NCI-H345 (cell line): ENCODE measurements at places on chromosomes 16 and 17.
A peak's percentile ranks its signal among the peaks of the same experiment; 100 is the strongest.

GRCh38 chr16:11880007-11880406 is 28.7 kb upstream of the RSL1D1 start:
- DNase-seq: no peak

DNA sequence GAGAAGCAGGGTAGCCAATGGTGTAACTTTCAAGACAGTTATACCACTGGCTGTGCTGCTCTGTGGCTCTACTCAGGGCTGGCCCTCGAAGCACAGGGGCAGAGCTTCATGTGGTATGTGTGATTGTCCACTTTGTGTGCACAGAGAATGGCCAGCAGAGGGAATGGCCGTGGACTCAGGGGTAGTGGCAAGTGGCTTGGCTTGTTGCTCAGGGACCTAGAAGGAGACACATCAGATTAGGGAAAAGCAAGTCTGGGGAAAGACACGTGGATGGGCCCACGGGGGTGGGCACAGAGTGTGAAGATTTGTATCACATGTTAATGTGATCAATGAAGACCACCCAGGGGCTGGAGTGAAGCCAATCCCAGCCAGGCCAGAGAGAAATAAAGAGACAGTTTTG is 20.0 kb upstream of the XYLT2 start:
- no peak for DNase-seq

DNA sequence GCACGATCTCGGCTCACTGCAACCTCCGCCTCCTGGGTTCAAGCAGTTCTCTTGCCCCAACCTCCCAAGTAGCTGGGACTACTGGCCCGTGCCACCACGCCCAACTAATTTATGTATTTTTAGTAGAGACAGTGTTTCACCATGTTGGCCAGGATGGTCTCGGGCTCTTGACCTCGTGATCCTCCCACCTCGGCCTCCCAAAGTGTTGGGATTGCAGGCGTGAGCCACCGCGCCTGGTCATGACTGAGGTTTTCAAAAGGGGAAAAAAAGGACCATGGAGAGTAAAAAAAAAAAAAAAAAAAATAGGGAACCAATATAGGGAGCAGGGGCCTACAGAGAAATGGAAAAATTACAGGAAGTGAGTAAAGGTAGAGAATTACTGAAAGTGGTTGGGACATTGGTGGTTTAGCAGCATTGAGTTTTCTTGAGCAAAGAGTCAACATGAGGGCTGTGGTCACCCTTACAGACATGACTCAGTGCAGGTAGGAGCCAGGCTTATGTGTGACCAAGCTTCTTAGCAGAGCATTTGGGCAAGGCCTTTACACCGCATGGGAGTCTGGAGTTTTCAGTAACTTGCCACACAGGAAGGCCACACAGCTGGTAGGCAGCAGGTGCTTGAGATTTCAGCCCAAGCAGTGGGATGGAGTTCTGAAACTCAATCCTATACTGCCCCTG is 447.3 kb downstream of the HS3ST3B1 start:
- no peak for DNase-seq

DNA sequence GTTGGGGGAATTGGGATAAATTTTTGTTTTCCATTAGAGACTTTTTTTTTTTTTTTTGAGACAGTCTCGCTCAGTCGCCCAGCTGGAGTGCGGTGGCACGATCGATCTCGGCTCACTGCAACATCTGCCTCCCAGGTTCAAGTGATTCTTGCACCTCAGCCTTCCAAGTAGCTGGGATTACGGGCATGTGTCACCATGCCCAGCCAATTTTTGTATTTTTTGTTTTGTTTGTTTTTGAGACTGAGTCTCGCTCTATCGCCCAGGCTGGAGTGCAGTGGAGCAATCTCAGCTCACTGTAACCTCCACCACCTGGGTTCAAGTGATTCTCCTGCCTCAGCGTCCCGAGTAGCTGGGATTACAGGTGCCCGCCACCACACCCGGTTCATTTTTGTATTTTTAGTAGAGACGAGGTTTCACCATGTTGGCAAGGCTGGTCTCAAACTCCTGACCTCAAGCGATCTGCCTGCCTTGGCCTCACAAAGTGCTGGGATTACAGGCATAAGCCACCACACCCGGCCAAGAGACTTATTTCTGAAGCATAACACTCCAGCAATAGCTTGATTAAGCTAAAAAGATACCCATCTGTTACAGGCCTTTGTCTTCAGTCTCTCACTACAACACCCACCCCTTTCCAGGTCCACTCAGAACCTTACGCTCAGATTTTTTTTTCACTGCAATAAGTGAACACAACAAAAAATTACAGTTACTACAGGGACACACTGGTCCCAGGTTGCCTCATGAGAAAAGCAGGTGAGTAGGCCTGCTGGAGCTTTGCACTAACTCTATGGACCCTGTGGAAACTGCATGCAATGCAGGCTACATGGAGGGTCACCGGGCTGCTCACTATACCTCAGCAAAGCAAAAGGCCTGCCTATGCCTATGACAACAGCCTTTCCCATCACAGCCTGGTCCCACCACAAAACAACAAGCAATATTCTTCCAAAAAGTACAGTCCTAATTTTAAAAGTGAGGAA is 34.6 kb downstream of the KANSL1 start:
- peak; percentile 43 for DNase-seq

GRCh38 chr17:5715478-5715877 is 131.2 kb upstream of the NLRP1 start:
- no peak for DNase-seq

DNA sequence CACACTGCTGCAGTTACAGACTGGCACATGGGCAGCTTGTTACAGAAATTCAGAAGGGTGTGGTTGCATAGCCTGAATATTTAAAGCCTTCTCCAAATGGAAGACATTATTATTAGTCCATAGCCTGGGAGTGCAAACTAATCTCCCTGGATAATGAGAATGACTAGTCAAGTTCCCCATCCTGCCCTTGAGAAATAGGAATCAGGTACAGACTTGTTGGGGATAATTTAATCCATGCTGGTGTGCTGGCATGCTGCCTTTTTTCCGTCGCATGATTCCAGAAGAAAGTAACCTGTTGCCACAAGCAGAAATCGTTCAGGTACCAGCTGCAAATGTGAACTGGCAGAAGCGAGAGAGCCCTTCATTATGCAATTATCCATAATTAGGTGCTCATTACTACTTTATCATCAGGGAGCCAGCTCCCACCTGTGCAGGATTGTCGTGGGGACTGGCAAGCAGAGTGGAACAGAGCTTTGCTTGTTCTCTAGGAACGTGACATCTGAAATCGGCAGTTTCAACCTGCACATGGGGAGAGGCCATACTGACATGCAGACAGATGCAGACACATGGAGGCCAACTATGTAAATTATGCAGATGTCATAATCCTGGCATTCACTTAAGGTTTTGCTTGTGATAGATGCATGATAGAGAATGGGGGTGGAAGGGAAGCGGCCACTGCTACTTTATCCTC is 419.4 kb downstream of the PMP22 start:
- DNase-seq: no peak

- peak; percentile 73 for DNase-seq
Measured at GRCh38 chr17:44086364-44087311, 16.1 kb downstream of the G6PC3 start.

DNA sequence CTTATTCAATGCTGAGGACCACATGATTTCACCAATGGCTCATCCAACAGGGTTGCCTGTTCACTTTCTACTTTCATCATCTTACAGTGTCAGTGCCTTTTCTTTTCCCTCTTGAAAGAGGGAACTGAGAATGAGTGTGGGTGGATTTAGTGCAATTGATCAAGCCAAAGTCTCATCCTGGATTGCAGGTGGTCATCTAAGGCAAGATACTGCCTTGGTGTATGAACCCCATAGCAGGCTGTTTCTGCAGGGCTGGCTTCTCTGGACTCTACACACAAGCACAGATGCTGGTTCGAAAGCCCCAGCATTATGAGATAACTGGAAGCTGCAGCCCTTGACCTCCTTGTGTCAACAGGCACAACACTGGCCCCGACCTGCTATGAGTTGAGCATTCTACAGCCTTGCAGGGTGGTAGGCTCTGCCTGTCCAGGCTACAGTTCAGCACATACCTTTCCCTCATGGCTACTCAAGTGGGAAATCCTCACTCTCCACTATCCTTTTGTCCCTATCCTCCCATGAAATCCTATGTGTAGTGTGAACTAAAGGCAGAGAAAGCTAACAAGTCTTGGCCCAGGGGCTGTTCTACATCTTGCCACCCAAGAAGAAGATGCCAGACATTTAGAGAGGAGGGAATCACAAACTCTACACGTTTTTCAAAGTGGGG is 358.7 kb downstream of the SLC39A11 start:
- no peak for DNase-seq

DNA sequence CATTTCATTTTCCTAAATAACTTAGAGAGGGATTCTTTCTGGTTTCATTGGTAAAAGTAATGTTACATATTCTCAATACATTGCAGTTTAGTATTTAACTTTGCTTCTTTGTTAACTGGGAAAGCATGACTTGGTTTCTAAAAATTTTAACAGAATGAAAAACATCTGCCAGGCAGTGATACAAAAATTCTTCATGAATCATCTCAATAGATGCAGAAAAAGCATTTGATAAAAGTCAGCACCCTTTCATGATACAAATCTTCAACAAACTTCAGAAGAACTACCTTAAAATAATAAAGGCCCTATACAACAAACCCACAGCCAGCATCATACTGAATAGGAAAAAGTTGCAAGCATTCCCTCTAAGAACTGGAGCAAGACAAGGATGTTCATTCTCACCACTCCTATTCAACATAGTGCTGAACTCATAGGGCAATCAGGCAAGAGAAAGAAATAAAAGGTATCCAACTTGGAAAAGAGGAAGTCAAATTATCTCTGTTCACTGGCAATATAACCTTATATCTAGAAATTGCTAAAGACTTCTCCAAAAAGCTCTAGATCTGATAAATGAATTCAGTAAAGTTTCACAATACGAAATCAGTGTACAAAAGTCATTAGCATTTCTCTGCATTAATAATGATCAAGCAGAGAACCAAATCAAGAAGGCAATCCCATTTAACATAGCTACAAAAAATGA is 50.4 kb downstream of the SLFN5 start:
- no peak for DNase-seq

GRCh38 chr17:33873201-33873617 is 381.9 kb upstream of the CCL2 start:
- DNase-seq: no peak

DNA sequence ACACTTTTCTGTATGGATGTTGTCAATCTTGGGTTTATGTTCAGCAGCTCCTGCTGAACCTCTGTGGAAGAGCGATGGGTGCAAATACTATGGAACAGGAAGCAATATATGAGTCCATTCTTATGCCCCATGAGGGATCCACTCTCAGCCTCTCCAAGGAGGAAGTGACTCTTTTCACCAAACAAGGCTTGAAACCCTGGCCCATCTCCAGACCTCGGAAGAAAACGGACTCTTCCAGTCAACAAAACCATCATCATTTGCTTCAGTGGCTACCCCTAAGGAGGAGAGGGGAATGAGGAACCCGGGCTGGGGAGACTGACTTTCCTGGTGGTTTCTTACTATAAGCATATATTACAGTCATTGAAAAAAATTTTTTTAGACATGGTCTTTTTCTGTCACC is 206.2 kb downstream of the AXIN2 start:
- no peak for DNase-seq

GRCh38 chr16:54443352-54443751 is 156.8 kb upstream of the IRX3 start:
- DNase-seq: no peak

DNA sequence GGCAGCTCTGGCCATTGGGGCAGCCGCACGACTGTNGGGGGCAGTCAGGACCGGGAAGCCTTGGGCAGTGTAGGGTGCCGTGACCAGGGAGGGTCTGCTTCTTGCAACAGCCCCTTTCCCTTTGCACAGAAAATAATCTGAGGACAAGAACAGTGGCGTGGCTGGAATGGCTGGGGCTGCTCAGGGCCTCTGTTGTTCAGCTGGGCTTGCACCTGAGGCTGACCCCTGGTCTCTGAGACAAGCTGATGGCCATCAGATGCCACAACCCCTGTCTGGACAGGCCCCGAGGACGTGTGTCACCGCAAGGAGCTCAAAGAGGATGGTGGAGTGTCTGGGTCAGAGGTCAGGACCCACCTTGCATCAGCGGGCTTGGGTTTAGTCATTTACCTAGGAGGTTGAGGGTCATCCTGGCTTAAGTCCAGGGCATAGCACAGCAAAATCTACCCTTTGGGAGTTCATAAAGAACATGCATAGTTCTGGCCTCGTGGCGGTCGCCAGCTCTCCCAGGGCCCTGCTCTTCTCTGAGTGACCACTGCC is 46.9 kb downstream of the METRNL start:
- no peak for DNase-seq

DNA sequence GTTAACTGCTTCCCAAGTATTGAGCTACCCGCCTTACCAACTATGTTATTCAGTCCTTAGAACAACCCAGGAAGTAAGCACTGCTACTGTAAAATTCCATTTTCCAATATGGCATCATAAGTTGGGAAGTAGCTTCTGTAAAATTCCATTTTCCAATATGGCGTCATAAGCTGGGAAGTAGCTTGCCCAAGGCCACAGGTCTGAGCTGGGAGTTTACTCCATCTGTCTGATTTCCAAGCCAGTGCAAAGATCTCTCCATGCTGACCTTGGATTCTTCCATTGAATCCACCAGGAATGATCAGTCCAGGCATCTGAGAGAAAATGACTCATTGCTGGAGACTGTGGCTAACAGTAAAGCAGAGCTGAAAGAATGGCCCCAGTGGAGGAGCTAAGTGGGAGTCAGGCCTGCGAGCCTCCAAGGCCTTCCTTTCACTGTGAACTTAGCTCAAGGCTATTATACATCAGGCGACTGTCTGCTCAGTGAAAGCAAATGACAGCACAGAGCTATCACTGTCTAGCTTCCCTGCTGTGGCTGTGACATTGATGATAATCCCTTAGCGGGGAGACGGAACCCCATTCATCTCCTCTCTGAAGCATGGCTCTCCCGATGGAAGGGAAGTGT is 430.4 kb downstream of the HAPSTR1 start:
- no peak for DNase-seq

DNA sequence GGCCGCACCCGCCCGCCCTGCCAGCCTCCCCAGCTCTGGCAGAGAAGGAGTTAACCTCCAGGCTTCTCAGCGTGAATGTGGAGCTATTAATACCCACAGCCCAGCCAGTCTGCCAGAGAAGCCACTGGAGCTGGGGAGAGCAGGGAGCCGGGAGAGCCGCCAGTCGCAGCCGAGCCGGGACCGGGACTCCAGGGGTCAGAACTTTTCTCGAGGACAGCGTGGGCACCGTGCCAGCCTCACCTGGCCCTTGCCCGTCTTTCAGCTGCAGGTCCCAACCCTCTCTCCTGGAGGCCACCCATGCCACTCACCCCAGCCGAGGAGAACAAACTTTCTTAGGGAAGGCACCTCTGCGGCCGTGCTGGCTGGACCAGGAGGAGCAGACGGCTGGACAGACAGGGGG is 33.8 kb upstream of the SBK1 start:
- no peak for DNase-seq

GRCh38 chr16:80664226-80664625 is 123.4 kb downstream of the DYNLRB2 start:
- DNase-seq: no peak

DNA sequence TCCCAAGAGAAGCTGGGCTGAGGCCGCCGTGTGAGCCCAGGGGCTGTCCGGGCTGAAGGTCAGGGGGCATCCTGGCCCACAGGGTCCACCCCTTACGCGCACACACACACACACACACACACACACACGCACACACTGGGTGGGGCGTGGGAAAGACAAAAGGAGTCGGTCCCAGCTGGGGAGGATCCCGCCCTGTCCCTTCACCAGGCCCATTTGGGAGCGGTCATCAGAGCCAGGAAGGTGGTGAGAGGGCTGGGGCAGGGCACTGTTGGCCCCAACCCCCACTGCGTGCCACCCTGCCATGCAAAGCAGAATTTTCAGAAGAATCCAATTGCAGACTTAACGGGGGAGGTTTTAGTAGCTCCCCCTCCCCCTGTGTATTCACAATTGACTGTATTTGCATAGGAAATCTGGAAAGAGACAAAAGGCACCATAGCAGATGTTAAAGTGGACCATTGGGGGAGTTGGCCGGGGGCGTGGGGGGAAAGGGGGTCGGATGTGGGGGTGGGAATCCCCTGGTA is 11.3 kb upstream of the CD300A start:
- no peak for DNase-seq
